ENCODE measurements at places on chromosomes 7 and 10. TPM values are rescaled to one million over a fixed set of nuclear protein-coding genes. Genes with fewer than 3 reads are reported as not detected.

The CAV2 gene
- not detected for total RNA-seq

The CCDC172 gene
- total RNA-seq: not detected

The USP54 gene
- 5.4 TPM for total RNA-seq

The CALU gene
- 53.7 TPM for total RNA-seq

The HOXA11 gene
- not detected for total RNA-seq

All from activated T-helper 2 cell treated with anti-CD3 and anti-CD28 coated beads, Interferon-gamma antibody, Interleukin-2, Interleukin-4, amounts not matched to agents 10 μg/mL and 5 μg/mL and 100 μg/mL, durations not matched to agents 14 hours and 24 hours and 36 hours (primary cell).